ENCODE measurements at places on chromosomes 3 and 15. TPM values are rescaled to one million over a fixed set of nuclear protein-coding genes. Genes with fewer than 3 reads are reported as not detected.

The PLIN1 gene
- total RNA-seq, result 0.13 TPM

The LINGO1 gene
- total RNA-seq, result 1.5 TPM

The GP9 gene
- total RNA-seq, result 0.40 TPM

The P2RY1 gene
- total RNA-seq, result 6.8 TPM

The VIPR1 gene
- total RNA-seq, result 1.2 TPM

The GPR149 gene
- total RNA-seq, result 0.35 TPM

The NISCH gene
- 47.2 TPM for total RNA-seq
